ENCODE measurements at places on chromosomes 7 and 10.

DNA sequence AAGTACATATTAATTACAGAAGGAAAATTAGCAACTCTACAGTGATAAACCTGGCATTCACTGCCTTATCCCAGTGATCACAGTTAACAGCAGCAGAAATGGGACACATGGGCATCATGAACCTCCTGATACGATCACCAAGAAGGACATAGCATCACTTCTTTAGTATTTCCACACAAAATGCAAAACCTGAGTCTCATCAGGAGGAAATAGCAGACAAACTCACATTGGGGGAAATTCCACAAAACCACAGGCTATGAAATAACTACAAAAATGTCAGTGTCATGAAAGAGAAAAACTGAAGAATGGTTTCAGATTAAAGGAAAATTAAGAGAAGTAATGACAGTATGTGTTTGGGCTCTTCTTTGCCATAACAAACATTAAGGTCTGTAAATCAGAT is 12.0 kb upstream of the PURB start:
- no peaks in the 10 kb centered on the region for H3K36me3 ChIP-seq
- H3K4me1 ChIP-seq, result no peaks in the 10 kb centered on the region
- H3K4me3 ChIP-seq, result no peak overlapping the region
- no peaks in the 10 kb centered on the region for H3K27me3 ChIP-seq
- no peak overlapping the region for H3K27ac ChIP-seq
- DNase-seq, result no peak

- no peak overlapping the region for H3K27ac ChIP-seq
- DNase-seq, result no peak
- no peaks in the 10 kb centered on the region for H3K36me3 ChIP-seq
- H3K27me3 ChIP-seq, result no peaks in the 10 kb centered on the region
Observed at GRCh38 chr10:86481761-86482160, 39.8 kb downstream of the WAPL start.

DNA sequence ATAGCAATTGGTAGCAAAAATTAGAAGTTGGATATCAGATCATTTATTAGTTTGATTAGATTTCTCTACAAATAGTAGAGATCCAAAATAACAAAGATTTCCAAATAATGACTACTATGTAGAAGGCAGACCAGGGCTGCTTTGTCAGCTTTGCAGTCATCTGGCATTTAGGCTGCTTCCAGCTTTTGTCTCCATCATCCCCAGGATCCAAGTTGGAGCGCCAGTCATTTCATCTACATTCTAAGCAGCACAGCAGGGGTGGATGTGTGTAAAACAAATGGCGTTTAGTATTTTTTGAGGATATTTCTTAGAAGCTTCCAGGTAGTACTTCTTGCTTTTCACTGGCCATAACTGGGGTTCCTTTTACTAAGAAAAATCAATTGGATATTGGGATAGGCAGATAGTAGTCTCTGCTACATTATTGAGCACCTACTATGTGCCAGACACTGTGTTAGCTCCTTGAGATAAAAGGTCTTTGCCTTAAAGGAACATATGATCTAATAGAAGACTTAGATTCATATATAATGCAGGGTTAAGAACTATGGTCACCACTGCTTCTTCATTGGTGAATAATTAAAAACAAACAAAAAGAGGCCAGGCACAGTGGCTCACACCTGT is 41.5 kb downstream of the TPST1 start:
- no peak overlapping the region for H3K27ac ChIP-seq
- no peak for DNase-seq
- no peaks in the 10 kb centered on the region for H3K36me3 ChIP-seq
- H3K4me3 ChIP-seq, result no peak overlapping the region

DNA sequence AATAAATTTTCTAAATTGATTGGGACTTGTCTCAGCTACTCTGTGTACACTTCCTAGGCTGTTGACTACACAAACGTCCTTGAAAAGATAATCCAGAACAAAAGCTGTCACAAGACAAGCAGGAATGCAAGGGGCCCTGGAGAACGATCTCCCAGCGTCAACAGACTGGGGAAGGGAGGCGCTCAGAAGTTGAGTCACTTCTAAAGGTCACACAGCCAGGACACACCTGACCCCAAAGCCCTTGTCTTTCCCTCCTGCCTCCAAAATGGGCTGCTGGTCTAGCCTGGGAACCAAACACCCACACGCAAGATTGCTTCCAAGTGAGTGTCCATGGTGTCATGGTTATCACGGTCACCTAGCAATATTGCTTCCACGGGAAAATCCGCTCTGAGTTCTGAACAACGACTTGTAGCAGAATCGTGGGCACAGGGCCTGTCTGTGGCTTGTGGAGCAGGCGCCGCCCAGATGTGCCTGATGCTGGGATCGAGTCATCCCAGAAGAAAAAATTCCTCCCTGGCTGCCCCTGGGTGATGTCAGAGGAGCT is 49.8 kb downstream of the SPOCK2 start:
- no peaks in the 10 kb centered on the region for H3K4me1 ChIP-seq
- no peaks in the 10 kb centered on the region for H3K27me3 ChIP-seq
- no peak overlapping the region for H3K4me3 ChIP-seq
- H3K27ac ChIP-seq, result no peak overlapping the region

GRCh38 chr7:128777156-128778123 is 1.8 kb upstream of the OPN1SW start:
- H3K27me3 ChIP-seq, result no peaks in the 10 kb centered on the region
- no peak for DNase-seq
- no peak overlapping the region for H3K4me3 ChIP-seq
- H3K4me1 ChIP-seq, result no peaks in the 10 kb centered on the region
- H3K36me3 ChIP-seq, result no peaks in the 10 kb centered on the region

DNA sequence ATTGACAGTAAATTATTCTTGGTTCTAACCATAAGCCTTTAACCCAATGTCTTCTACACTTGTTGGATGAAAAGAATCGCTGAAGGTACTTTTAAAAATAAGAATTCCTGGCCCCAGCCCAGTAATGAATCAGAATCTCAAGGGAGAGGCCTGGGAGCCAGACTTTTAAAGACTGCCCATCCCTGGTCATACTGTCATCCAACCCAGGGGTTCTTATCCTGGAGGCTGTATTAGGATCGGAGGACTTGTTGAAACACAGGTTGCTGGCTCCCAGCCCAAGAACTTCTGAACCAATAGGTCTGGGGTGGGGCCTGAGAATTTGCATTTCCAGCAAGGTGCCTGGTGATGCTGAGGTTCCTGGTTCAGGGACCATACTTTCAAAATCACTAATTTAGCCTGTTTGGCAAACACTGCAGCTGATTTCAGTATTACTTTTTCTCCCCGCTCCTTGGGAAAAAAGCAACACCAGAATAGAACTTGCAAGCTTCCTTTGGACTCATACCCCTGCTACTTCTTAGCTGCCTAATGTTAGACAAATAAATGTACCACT is 79.5 kb upstream of the FAM133B start:
- no peaks in the 10 kb centered on the region for H3K27me3 ChIP-seq
- H3K36me3 ChIP-seq, result no peaks in the 10 kb centered on the region
- DNase-seq, result no peak
- H3K27ac ChIP-seq, result no peak overlapping the region
- no peaks in the 10 kb centered on the region for H3K4me1 ChIP-seq
- H3K4me3 ChIP-seq, result no peak overlapping the region

GRCh38 chr7:94394437-94395140 is at the start of gene COL1A2:
Gene COL1A2, plus strand, starts transcription at chr7:94394895. Its CDS starts 137 bp downstream, at chr7:94395032.
- H3K36me3 ChIP-seq, result no peaks in the 10 kb centered on the region
- peak; percentile 88 for DNase-seq
- peak within 1 kb of the TSS; percentile 38 for H3K4me3 ChIP-seq
- no peaks in the 10 kb centered on the region for H3K27me3 ChIP-seq
- no peaks in the 10 kb centered on the region for H3K4me1 ChIP-seq

DNA sequence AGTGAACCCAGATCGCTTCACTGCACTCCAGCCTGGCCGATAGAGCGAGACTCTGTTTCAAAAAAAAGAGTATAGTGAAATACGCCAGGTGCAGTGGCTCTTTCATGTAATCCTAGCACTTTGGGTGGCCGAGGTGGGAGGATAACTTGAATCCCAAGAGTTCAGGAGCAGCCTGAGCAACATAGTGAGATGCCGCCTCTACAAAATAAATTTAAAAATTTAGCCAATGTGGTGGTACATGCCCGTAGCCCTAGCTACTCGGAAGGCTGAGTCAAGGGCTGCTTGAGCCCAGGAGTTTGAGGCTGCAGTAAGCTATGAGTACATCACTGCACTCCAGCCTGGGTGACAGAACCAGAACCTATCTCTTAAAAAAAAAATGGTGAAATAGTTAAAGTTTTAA is 27.9 kb downstream of the TMEM60 start:
- DNase-seq, result no peak
- no peaks in the 10 kb centered on the region for H3K27me3 ChIP-seq
- H3K36me3 ChIP-seq, result no peaks in the 10 kb centered on the region
- H3K27ac ChIP-seq, result no peak overlapping the region
- H3K4me1 ChIP-seq, result no peaks in the 10 kb centered on the region
- no peak overlapping the region for H3K4me3 ChIP-seq

DNA sequence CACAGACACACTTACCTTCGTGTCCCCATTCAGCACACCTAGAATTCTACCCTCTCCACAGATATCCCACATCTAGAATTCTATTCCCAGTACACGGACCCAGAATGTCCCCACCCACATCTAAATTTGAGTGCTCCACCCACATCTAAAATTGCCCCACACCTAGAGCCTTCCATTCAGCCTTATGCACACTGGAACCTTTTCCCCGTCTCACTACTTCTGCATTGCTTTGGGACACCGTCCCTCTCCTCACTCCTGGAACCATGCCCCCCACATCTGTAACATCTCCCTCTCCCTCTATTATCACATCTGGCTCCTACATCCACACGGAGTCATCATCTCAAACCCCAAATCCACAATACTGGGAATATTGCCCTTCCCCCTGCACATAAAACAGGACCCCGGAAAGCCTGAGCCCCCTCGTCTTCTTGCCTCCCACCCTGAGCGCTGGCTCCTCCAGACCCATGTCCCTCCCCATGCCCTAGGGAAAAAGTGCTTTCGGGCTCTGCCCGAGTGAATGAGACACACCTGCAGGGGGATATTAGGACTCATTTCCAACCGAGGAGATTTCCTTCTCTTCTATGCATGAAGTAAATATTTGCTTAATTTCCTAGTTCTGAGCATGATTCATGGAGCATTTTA is 125.8 kb upstream of the UNC5B start:
- H3K4me1 ChIP-seq, result no peaks in the 10 kb centered on the region
- no peaks in the 10 kb centered on the region for H3K36me3 ChIP-seq
- no peak overlapping the region for H3K4me3 ChIP-seq
- H3K27me3 ChIP-seq, result peaks cover 11% of the 10 kb centered on the region
- no peak for DNase-seq

DNA sequence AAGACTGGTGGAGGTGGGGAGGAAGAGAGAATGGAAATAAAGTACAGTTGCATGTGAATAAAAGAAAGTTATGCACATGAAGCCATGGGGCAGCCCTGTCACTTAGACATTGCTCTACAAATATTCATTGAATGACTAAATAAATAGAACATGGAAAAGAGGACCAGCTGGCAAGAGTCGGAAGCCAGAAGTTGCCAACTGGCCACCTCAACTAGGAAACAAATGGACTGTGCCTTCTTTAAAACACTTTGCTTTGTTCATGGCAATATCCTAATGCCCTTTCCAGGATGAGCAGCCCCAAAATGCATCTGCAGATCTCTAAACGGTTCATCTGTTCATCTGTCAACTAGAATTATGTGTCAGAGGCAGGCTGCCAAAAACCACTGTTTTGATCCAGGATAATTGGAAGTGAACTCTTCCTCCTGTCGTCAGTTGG is 157.3 kb downstream of the NOC3L start:
- peak; percentile 53 for DNase-seq
- H3K4me3 ChIP-seq, result no peak overlapping the region
- no peaks in the 10 kb centered on the region for H3K4me1 ChIP-seq
- no peaks in the 10 kb centered on the region for H3K27me3 ChIP-seq

- no peaks in the 10 kb centered on the region for H3K36me3 ChIP-seq
- H3K4me3 ChIP-seq, result no peak overlapping the region
- H3K27me3 ChIP-seq, result no peaks in the 10 kb centered on the region
- no peak for DNase-seq
- no peaks in the 10 kb centered on the region for H3K4me1 ChIP-seq
Observed at GRCh38 chr7:29851487-29851886, 45.2 kb downstream of the WIPF3 start.

GRCh38 chr10:63286340-63286739 is 153.2 kb downstream of the NRBF2 start:
- no peaks in the 10 kb centered on the region for H3K27me3 ChIP-seq
- H3K4me1 ChIP-seq, result no peaks in the 10 kb centered on the region
- DNase-seq, result no peak
- no peak overlapping the region for H3K27ac ChIP-seq

DNA sequence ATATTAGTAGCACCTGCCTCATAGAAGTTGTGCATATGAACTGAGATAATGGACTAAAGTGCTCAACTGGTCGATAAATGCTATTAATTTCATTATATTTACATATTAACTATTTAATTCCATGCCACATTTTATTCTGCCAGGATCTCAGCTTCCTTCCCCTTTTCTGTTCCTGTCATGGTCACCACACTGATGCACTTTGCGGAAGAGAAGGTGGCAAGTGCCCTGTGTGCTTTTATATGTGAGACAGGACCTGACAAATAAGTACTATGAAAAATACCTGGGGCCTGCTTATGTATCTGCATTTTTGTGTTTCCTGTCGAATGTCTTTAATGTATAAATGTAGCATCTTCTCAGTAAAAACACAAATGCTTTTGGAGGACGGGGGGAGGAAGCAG is 12.2 kb downstream of the ATP6V0E2 start:
- DNase-seq, result no peak
- H3K4me3 ChIP-seq, result no peak overlapping the region
- H3K27me3 ChIP-seq, result no peaks in the 10 kb centered on the region
- H3K4me1 ChIP-seq, result peaks cover 10% of the 10 kb centered on the region

Measured in left lung (tissue), 14 donors.